ENCODE measurements at places on chromosomes 4 and X.

DNA sequence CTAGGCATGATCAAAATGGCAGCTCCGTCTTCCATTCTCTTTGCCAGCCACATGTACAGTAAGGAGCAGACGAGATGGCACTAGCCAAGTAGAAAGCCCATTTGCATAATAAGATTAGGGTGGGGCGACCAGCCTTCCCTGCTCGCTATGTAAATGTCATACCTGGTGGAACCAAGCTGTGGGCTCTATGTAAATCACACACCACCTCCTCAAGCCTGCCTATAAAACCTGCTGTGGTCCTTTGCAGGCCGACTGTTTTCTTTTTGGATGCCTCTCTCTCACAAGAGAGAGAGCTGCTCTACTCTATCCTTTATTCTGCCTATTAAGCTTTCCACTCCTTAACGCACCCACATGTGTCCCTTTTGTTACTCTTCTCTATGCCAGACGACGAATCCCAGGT, 1472.7 kb downstream of the ARAP2 start:
- no peak for DNase-seq

DNA sequence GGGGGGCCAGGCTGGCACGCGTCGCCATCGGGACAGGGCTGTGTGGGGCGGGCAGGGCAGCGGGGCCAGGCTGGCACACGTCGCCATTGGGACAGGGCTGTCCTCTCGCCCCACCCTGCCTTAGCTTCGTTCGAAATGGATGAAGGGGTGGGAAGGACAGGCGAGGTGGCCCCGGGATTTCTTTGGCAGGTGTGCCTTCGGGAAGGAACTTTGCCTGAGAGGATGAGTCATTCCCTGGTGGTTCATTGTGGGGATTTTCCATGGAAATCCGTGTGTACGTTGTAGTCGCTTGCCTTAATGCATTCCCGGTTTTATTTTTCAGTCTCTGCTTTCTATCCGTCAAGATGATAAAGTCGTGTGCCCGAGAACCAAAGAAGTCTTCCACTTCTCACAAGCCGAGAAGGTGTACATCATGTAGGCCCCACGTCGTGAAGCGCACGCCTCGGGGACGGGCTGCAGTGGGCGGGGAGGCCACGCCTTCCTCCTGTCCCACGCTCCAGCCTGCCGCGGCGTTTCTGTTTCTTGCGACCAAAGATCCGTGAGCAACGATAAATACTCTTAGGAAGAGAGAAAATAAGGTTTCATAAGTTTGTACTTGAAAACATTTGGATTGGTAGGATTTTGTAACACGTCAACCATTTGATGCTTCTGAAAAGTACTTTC, 8.1 kb upstream of the UVSSA start:
- DNase-seq, result no peak

DNA sequence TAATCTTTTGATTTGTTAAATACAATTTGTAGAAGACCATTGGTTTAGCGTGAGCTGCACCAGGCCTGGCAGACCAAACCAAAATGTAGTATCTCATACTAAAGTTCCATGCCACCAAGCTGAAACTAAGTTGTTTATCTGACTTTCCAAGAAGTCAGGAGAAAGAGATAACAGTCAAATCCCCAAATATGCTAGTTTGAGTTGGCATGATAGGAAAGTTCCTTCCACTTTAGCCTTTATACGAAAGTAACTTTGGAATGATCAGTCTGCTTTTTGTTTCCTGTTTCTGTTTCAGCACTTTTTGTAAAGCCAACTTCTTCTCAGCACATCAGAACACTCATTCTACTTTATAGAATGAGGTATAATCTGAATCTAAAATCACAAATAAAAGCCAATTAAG, 449.2 kb downstream of the GRXCR1 start:
- DNase-seq, result no peak

DNA sequence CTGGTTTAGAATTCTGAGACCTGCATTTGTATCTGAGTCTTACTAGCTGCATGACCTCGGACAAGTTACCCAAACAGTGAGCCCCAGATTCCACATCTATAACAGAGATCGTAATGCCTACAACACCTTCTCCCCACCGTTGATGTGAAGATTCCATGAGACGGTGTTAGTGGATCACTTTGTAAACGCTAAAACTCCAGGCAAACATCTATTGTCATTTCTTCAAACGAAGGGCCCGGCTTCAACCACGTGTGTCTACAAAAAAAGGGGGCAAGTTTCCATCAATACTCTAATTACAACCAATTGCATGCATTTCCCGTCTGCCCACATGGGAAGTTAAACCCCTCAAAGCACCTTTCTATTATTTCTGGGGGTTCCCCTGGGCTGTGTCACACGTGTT, 99.1 kb upstream of the ENPP6 start:
- DNase-seq, result no peak

GRCh38 chr4:10311939-10312338, 145.3 kb downstream of the ZNF518B start:
- no peak for DNase-seq

DNA sequence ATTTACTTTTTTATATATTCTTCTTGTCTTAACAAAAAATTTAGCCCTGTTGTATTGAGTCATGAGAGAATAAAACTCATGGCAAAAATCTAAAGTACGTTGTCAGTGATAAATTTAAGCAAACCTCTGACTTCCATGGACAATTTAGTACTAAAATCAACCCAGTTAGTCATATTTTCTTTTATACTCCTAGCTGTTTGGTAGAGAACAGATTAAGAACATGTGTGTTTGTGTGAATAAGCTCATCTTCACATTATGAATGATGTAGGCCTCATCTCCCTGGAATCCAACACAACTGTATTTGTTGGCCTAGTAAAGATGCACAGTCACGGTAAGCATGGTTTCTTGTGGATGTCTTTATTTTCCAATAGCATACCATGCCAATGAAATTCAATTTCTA, 40.8 kb upstream of the FAM47B start:
- DNase-seq, result no peak

DNA sequence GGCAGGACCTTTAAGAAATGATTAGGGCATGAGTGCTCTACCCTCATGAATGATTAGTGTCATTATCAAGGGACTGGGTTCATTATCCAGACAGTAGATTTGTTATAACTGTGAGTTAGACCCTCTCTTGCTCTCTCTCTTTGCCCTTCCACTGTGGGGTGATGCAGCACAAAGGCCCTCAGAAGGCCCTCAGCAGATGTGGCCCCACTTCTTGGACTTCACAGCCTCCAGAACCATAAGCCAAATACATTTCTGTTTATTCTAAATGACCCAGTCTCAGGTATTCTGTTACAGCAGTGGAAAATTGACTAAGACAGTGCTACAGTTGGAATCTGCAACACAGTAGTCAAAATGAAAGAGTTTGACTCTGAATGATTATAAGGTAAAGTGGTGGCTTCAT, 17.2 kb upstream of the PDLIM5 start:
- no peak for DNase-seq

- no peak for DNase-seq
These were observed 116.2 kb upstream of the KIT start for GRCh38 chr4:54541426-54542118.

DNA sequence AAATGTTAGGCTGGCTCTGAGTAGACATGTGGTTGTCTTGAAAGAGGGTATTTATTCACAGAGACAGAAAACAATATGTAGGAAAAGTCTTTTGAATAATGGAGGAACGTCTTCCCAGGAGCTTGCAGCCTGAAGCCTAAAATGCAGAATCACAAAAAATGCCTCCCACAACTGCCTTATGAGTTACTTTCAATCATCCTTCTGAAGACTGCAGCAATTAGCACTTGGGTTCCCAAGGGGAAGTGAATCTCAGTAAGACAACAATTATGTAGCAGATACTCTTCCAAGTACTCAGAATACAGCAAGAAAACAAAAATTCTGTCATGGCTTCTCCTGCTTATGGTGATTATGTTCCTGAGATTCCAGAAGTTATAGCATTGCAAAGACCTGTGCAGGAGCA, 166.6 kb upstream of the TBL1X start:
- DNase-seq, result no peak

DNA sequence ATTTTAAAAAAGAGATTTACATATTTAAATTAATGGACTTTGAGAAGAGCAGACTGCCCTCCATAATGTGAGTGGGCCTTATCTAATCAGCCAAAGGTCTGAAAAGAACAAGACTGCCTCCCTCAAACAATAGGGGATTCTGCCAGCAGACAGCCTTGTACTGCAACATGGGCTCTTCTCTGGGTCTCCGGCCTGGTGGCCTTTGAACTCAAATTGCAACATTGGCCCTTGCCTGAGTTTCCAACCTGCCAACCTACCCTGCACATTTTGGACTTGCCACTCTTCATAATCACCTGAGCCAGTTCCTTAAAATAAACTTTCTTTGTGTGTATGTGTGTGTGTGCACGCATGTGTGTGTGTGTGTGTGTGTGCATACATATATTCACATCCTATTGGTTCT, 90.8 kb upstream of the OTUD4 start:
- no peak for DNase-seq

- no peak for DNase-seq
These were observed 28.6 kb upstream of the BBS12 start for GRCh38 chr4:122703868-122704267.

GRCh38 chr4:18923496-18924161, 902.1 kb upstream of the LCORL start:
- no peak for DNase-seq

DNA sequence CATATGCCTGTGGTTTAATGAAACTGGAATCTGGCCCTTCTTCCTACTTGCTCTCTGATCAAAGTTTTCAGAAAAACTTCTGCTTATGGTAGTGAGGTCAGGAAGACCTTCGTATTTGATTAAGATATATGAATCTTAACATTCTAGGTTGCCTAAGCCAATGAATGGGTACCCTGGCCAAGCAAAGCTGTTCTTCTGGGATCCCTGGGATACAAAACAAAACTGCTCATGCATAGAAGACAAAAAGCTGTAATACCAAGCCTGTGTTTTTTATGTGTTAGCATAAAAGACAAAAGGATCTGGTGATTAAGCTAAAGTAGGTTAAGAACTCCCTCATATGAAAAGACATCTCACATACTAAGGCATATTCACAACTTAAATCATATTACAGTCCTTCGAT, 21.6 kb downstream of the ANKRD17 start:
- no peak for DNase-seq

- DNase-seq, result no peak
These were observed 11.8 kb upstream of the CLDN24 start for GRCh38 chr4:183333983-183334382.

DNA sequence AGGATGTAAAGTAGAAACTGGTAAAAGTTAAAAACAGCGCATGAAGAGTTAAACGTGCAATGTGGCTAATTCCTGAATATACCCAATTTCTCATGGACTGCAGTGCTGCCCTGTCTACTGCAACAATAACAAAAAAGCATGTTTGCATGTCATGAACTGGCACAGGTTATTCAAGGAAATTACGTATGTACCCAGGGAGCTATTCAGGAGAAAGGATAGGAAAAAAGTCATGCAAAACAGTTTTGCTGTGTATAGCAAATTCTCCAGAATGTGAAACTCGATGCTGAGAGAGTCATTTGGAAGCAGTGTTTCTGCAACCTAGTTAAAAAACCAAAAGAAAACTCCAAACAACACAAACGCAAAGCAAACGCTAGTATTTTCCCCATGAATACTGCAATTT, 381.5 kb upstream of the PRKX start:
- no peak for DNase-seq

GRCh38 chr4:48439988-48440387, 43.2 kb upstream of the SLC10A4 start:
- DNase-seq, result no peak

- DNase-seq, result no peak
These were observed 26.0 kb downstream of the AMTN start for GRCh38 chr4:70544279-70544868.

- DNase-seq, result no peak
These were observed 2.2 kb upstream of the FAM114A1 start for GRCh38 chr4:38865445-38865844.

DNA sequence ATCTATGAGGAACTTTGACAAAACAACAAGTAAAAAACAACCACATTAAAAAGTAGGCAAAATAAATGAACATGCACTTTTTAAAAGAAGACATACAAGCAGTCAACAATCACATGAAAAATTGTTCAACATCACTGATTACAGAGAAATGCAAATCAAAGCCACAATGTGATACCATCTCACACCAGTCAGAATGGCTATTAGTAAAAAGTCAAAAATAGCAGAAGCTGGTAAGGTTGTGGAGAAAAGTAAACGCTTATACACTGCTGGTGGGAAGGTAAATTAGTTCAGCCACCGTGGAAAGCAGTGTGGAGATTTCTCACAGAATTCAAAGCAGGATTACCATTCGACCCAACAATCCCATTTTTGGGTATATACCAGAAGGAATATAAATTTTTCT, 17.0 kb upstream of the LNX1 start:
- DNase-seq, result no peak

DNA sequence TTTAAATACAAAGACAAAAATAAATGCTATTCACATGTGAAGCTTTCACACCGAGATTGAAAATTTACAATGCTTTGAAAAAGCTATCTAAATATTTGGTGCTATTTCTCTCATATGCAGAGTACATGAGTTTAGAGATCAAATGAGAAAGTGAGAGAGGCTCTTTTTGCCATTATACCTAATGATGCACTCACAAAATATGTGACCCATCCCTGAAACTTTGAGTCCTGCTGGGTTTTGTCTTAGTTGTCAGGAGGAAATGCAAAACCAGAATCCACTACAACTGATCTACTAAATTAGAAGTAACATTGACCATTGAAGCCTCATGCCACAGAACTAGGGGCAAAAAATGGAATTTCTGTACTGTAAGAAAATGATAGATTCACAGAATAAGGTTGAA, 251.7 kb downstream of the MAPK10 start:
- DNase-seq, result no peak

GRCh38 chr4:32427566-32427965, 1707.4 kb downstream of the PCDH7 start:
- no peak for DNase-seq

GRCh38 chr4:41792166-41792565, 43.6 kb upstream of the PHOX2B start:
- DNase-seq, result no peak

DNA sequence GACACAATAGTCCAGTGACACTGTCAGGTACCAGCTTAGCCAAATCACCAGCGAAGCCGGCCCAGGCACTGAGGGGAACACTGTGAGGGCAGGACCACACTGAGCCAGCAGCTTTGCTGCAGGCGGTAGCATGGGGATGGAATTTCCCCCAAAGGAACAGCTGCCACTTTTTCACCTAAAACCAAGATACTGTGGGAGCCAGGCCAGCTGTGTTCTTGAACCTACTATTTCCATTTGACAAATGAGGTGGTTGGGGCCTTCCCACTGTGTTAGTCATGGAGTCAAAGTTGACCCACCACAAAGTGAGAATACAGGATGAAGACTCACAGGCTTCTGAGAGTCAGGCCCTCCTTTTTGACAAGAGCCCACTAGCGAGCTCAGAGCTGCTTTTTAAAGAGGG, 70.7 kb upstream of the SH3RF1 start:
- DNase-seq, result no peak

DNA sequence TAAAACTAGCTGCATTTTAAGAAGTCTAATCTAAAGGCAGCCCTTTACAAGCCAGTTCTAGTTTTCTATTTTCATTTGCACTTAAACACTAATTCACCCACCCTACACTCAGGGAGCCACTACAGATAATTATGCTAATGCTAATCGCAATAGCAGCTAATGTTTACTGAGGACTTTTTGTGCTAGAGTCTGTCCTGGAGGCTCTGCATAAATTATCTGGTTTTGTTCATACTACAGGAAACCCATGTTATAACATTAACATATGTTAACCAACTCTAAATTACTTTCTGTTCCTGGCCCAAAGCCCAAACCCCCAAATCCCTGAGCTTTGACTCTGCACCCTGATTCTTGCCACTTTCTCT, 480 bp upstream of the RADX start:
- no peak for DNase-seq

GRCh38 chr4:38154252-38154651, 194.1 kb downstream of the PTTG2 start:
- DNase-seq, result no peak

GRCh38 chr4:123876143-123876542, 479.5 kb downstream of the SPRY1 start:
- DNase-seq, result no peak

Data from NCI-H1694 treated with DMSO at 0.1 percent for 48 hours (cell line).